Activated B cell treated with CpG ODN at 0.5 μM for 24 hours (primary cell): ENCODE measurements at places on chromosomes 6 and 20. TPM values are rescaled to one million over a fixed set of nuclear protein-coding genes. Genes with fewer than 3 reads are reported as not detected.

- peaks cover 24% of the 10 kb centered on the region for H3K27me3 ChIP-seq
- H3K36me3 ChIP-seq, result no peaks in the 10 kb centered on the region
- no peaks in the 10 kb centered on the region for H3K4me1 ChIP-seq
- no peak overlapping the region for H3K4me3 ChIP-seq
These were observed 80.2 kb upstream of the SULF2 start for GRCh38 chr20:47865451-47865850.

DNA sequence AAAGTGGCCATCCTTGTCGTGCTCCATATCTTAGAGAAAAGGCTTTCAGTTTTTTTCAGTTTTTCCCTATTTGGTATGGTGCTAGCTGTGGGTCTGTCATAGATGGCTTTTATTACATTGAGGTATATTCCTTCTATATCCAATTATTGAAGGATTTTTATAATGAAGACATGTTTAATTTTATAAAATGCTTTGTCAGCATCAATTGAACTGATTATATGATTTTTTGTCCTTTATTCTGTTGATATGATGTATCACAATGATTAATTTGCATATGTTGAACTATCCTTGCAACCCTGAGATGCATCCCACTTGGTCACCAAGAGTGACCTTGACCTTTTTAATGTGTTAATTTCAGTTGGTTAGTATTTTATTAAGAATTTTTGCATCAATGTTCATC lies 55.1 kb upstream of the VGLL2 start:
- no peaks in the 10 kb centered on the region for H3K27me3 ChIP-seq
- no peaks in the 10 kb centered on the region for H3K36me3 ChIP-seq
- DNase-seq, result no peak
- no peak overlapping the region for H3K27ac ChIP-seq
- H3K4me3 ChIP-seq, result no peak overlapping the region

TP53TG5 gene
- total RNA-seq, result not detected in 2 replicates

DNA sequence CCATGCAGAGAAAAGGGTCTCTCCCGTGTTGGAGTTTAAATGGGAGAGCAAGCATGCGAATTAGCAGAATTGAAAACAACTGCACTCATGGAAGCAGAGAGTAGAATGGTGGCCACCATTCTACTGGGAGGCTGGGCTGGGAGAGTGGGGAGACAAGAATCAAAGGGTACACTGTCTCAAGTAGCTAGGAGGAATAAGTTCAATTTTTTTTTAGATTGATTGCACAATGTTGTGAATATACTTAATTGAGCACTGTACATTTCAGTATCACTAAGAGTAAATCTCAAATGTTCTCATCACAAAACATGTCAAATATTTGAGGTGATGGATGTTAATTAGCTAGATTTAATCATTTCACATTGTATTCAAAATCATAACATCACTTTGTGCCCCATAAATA lies 34.6 kb upstream of the FAM50B start:
- no peaks in the 10 kb centered on the region for H3K27me3 ChIP-seq
- H3K36me3 ChIP-seq, result no peaks in the 10 kb centered on the region
- H3K4me1 ChIP-seq, result peaks cover 2% of the 10 kb centered on the region

- H3K27ac ChIP-seq, result no peak overlapping the region
- no peak for DNase-seq
- H3K36me3 ChIP-seq, result no peaks in the 10 kb centered on the region
These were observed 597.5 kb upstream of the JAG1 start for GRCh38 chr20:11271319-11271718.

GRCh38 chr6:105204768-105205167 lies 25.0 kb upstream of the POPDC3 start:
- no peaks in the 10 kb centered on the region for H3K4me1 ChIP-seq
- no peaks in the 10 kb centered on the region for H3K36me3 ChIP-seq
- peaks cover 5% of the 10 kb centered on the region for H3K27me3 ChIP-seq
- no peak overlapping the region for H3K27ac ChIP-seq
- H3K4me3 ChIP-seq, result no peak overlapping the region
- DNase-seq, result no peak

PBOV1 gene
- total RNA-seq, result not detected in 2 replicates

DNA sequence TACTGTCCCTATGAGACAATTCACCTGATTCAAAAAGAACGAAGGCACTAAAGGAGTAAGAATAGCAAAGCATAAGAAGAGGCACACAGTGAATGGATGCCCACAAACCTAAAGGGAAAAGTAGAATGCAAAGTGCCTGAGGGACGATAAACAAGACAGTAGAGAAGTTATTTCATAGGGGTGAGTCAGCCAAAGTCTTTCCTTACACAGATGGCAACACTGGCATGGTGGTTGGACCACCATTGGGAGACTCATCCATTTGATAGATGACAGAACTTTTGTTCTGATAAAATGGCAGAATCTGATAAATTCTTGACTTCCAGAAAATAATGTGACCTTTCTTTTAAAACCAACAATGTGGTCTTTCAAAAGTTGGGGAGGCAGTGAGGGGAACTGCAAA lies 148.1 kb upstream of the HDAC2 start:
- no peaks in the 10 kb centered on the region for H3K36me3 ChIP-seq
- peaks cover 2% of the 10 kb centered on the region for H3K27me3 ChIP-seq

DNA sequence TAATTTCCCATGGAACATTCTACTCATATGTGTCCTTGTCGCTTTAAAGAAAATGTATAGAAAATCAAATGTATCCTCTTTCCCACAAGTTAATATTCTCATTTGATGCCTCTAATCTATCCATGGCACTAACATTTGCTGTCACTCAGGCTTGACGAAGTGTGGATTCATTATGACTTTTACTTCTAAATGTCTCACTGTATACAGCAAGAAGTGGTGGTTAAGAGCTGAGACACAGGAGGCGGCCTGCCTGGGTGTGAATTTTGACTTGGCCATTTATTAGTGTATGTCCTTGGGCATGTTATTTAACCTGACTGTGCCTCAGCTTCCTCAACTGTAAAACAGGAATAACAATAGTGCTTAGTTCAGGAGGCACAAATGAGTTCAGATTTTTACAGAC lies 70.0 kb downstream of the TRMT6 start:
- H3K27me3 ChIP-seq, result peaks cover 12% of the 10 kb centered on the region
- DNase-seq, result no peak
- no peaks in the 10 kb centered on the region for H3K4me1 ChIP-seq
- H3K4me3 ChIP-seq, result no peak overlapping the region
- H3K27ac ChIP-seq, result no peak overlapping the region

DNA sequence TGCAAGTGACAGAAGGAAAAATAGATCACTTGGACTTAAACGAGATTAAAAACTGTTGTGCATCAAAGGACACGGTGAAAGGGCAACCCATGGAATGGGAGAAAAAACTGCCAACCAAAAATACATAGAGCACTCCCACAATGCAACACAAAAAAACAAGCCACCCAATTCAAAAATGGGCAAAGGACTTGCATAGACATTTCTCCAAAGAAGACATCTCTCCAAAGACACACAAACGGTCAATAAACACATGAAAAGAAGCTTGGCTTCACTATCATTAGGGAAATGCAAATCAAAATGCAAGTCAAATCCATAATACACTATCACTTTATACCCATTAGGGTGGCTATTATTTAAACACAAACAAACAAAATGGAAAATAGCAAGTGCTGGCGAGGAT lies 45.0 kb downstream of the PXDC1 start:
- DNase-seq, result no peak
- no peak overlapping the region for H3K27ac ChIP-seq
- no peak overlapping the region for H3K4me3 ChIP-seq
- no peaks in the 10 kb centered on the region for H3K36me3 ChIP-seq

- H3K27ac ChIP-seq, result no peak overlapping the region
- H3K4me3 ChIP-seq, result peak overlapping the region; percentile 64
- H3K27me3 ChIP-seq, result peaks cover 18% of the 10 kb centered on the region
- peaks cover 11% of the 10 kb centered on the region for H3K4me1 ChIP-seq
- no peaks in the 10 kb centered on the region for H3K36me3 ChIP-seq
- peak; percentile 42 for DNase-seq
These were observed 12.6 kb downstream of the HSPA12B start for GRCh38 chr20:3744806-3745685.

GRCh38 chr6:2497922-2498623 lies 252.6 kb downstream of the MYLK4 start:
- H3K27ac ChIP-seq, result no peak overlapping the region
- H3K27me3 ChIP-seq, result peaks cover 12% of the 10 kb centered on the region
- H3K4me3 ChIP-seq, result no peak overlapping the region
- no peak for DNase-seq
- no peaks in the 10 kb centered on the region for H3K36me3 ChIP-seq
